CD4-positive, alpha-beta T cell treated with Interleukin-2 at 100 ng/mL for 4 hours (primary cell): ENCODE measurements at places on chromosomes 2 and 18.

- no peak for DNase-seq
Observed at GRCh38 chr18:78861116-78861515, 118.5 kb upstream of the SALL3 start.

DNA sequence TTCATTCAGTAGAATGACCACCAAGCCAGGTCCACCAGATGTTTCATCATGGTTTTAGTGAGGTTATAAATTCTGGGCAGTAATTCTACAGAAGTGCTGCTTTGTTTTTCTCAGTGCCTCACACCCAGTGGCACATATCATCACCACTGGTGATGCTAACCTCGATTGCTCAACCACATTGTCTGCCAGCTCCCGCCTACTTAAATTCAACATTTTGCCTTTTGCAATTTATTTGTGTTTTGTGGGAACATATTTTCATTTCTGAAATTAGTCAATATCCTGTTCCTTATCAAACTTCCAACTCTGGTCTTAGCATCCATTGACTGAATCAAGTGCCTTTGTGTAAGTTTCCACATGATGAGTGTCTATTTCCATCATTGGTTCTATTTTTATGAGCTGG is 62.3 kb upstream of the TMEM178A start:
- DNase-seq, result no peak

DNA sequence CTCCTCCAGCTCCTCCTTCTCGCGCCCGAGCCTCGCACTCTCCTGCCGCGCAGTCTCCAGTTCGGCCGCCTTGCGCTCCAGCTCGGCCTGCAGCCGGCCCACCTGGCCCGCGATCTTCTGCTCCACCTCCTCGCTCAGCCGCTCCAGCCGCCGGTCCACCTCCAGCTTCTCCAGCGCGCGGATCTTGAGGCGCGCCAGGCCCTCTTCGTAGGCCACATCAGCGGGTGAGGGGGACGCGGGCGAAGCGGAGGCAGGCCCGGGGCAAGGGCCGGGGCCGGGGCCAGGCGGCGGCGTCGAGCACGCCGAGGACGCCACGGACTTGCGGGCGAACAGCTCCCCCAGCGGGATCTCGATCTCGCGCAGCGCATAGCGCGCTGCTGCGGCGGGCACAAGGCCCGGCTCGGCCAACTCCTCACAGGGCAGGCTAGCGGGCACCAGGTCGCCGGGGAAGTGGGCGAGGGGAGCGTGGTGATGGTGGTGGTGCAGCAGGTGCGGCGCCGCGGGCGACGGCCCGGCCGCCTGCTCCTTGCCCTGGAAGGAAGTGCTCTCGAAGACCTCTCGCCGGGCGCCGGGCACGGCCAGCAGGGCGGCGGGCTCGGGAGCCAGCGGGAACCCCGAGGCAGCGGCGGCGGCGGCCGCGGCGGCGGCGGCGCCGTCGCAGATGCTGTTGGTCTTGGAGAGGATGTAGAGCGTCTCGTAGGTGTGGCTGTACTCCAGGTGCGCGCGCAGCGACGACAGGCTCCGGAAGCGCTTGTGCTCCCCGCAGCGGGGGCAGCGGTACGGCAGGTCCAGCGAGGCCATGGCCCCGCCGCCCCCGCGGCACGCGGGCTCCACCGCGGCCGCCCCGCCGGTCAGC is 15.2 kb downstream of the FBXO41 start:
- DNase-seq, result peak; percentile 82

DNA sequence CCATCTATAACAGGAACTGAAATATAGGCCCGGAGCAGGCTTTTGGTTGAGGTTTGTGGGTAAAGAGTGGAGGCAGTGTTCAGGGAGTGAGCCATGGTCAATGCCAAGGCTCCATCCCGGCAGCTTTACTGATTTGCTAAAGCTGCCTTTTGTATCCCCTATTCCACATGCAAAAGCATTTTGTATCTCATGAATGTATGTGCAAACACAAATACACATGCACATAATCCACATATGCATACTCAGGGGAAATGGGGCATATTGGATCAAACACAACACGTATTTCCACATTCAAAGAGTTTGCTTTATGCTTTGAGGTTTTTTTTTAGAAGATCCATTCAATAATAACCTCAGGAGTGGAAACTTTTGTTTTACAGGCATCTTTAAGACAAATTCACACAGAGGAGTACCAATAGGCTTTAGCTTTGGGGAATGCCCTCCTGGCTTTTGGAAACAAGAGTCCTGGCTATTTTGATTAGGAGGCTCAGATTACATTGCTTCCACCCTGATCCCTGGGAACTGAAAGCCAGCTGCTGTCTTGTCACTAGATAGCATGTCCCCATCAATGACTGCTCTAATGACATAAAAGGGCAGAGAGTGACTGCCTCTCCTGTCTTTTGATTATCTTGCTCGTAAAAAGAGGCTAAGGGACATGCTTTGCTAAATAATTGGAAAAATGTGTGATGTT is 263.2 kb downstream of the EN1 start:
- no peak for DNase-seq

- no peak for DNase-seq
Observed at GRCh38 chr2:239688122-239688681, 287.4 kb upstream of the HDAC4 start.

DNA sequence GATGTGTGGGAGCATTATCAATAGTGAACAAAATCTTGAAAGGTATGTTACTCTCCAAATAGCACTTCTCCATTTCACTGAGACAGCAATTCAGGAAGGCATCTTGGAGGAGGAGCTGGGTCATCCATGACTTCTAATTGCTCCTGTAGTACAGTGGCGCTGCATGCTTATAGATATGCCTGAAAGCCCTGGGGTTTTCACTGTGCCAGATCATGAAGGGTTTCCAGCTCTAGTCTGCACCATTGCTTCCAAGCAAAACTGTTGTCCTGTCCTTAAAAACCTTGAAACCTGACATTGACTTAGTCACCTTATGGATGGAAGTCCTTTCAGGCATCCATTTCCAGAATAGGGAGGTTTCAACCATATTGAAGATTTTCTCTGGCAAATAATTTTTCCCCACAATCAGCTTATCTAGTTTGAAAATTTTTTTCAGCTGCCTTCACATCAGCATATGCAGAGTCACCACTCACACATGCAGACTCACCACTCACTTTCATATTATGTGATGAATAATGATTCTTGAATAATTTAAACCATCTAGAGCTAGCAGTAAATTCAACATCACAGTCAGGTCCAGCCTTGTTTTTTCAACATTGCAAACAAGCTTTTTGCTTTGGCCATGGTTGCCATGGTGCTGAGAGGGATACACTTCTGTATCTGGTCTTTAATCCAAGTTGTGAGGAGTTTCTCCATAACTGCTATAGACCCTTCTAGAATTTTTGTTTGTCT is 297.1 kb downstream of the CLIP4 start:
- no peak for DNase-seq

DNA sequence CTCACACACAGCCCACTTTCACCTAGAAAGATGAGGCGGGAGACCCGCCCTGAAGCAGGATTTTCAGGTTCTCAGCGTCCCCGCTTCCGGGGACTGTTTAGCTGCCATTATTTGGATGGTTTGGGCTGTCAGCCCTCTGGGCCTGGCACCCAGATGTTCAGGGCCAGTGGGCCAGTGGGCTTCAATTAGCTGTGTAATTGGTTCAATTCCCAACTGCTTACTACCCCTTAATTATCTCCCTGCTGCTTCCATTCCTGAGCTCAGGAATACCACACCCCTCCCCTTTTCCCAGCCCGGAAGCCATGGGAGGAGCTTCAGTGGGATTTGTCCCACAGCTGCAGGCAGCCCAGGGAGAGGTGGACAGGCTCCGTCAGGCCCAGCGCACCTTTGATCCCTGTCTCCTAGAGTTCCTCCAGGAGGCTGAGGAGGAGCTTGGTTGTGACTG is 114.1 kb upstream of the MYCN start:
- DNase-seq, result no peak

- DNase-seq, result no peak
Observed at GRCh38 chr2:1181893-1182292, 231.2 kb downstream of the SNTG2 start.

GRCh38 chr2:149185942-149186490 is 144.4 kb upstream of the LYPD6 start:
- no peak for DNase-seq

DNA sequence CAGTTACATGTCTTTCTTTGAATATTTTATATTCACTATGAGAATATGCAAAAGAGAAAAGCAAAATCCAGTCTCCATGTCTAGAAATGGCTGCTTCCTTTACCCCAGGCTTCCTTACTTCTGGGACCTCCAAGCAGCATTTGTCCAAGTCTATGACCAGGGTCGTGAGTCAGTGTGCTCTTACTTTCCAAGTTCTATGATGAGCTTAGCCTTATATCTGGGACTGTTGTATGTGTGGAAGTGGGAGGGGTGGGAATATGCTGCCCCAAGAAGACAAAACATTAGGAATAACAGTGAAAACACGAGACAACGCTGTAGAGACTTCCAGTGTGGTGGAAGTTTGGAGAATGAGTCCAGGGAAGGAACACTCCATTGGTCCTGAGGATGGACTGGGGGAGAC is 21.2 kb upstream of the CHRNA1 start:
- DNase-seq, result no peak

DNA sequence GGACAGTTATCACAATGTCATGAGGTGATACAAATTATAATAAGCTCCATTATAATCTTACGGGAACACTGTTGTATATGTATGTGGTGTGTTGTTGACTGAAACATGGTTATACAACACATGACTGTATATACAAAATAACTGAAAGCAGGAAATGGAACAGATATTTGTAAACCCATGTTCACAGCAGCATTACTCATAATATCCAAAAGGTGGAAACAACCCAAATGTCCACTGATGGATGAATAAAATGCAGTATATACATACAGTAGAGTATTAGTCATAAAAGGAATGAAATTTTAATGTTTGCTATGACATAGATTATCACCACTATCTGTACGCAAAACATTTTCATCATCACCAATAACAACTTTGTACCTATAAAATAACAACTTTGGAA is 107.3 kb downstream of the USP34 start:
- DNase-seq, result no peak

DNA sequence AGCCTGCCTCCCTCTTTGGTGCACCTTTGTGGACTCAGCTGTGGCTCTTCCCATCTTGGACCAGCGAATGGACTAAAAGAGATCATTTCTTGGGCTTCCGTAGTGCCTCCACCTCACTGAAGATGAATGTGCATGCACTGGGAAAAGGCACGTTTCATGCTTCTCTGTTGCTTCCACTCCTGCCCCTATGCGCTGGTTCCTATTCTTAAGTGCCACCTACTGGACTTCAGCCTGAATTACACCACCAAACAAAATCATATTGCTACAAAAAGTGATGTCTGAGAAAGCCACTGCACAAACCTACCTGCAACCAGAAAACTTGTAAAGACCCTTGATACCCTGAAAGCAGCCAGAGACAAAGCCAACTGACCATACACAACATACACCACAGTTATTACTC is 695.6 kb downstream of the TSN start:
- DNase-seq, result no peak

- DNase-seq, result no peak
Observed at GRCh38 chr2:194289712-194290346, 1367.2 kb upstream of the SLC39A10 start.

GRCh38 chr2:86301009-86301408 is 36.4 kb downstream of the REEP1 start:
- DNase-seq, result no peak

DNA sequence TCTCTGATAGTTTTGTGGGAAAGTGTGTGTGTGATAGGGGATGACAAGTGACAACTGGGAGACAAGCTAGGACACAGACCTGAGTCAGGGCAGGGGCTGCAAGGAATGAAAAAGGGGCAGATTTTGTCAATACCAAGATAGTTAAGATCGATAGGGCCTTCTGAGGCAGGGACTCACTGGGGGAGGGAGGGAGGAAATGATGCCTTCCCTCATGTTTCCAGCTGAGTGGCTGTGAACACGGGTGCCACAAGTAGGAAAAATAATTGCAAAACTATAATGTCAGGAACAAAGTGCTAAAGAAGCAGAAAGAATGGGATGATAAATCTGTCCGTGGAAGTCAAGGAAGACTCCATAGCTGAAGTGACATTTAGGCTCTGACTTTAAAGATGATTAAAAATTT is 24.2 kb downstream of the CDH2 start:
- no peak for DNase-seq

DNA sequence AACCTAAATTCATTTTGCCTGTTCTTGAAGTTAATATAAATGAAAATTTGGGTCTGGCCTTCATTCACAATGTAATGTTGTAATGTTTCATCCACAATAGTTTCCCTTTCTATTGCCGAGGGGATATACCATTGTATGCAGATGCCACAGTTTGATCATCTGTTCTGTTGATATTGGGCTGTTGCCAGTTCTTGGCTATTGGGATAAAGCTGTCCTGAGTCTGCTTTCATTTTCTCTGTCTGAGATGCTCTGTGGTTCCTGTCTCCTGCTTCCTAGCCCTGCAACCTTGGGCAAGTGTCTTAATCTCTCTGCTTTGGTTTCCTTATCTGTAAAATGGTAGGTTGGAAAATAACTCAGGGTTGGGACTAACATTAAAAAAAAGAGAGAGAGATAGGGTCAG is 25.2 kb downstream of the B3GNT2 start:
- DNase-seq, result no peak

DNA sequence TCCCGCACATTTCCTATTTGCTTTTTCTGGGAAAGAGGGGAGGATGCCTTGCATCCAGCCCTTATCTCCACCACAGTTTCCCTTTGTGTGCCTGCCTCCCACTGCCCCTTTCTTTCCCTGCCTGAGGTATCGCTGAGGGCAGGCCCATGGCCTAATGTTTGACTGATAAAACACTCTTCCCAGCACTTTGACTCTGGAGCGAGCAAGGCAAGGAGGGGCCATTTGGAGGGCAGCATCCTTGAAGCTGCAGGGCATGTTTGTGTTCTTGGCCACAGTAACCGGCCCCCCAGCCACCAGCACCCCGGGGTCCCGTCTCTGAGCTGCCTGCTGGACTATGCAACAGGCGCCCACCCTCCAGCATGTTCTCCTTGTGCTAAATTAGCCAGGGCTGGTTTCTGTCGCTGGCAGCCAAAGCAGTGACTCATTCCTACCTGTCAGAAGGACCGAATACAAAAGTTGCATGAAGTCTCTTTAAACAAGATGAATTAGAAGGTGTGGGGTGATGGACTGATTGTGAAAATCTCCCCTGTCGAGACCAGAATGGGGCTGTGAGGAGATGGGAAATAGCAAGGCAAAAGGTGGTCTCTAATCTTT is 50.7 kb downstream of the BCL2L11 start:
- DNase-seq, result no peak

DNA sequence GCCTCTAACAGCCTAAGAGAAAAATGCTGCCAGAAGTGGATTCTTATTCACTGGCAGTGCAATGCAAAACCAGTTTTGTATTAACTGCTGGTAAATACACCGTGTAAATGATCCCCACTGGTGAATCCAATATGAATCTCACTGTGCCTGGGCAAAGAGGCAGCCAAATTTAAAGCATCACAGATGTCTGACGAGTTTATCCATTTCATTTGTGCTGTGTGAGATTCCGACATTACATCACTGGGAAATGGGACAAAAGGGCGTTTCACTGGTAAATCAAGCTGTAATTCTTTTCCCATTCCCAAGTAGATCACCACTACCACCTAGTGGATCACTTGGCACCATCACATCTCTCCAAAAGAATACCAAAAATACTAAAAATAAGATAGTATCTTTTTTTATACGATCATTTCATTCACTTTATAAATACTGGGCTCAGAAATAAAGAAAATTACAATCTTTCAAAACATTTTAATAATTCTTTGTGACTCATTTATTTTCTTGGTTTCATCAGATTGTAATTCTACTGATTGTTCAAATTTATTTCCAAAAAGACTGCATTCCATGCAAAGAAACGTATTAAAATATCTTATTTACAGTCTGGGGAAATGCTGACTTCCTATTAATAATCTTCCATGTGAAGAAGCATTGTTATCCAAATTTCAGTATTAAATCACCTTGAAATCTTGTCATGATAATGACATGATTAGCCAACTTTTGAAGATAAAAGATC is 125.6 kb downstream of the GRB14 start:
- DNase-seq, result no peak

GRCh38 chr2:74764429-74765272 is 69.3 kb upstream of the HK2 start:
- DNase-seq, result no peak
